HFF-Myc (cell line): ENCODE measurements at places on chromosomes 3 and 15.

GRCh38 chr3:44576613-44577012 lies 8.2 kb upstream of the ZNF660 start:
- DNase-seq, result no peak

DNA sequence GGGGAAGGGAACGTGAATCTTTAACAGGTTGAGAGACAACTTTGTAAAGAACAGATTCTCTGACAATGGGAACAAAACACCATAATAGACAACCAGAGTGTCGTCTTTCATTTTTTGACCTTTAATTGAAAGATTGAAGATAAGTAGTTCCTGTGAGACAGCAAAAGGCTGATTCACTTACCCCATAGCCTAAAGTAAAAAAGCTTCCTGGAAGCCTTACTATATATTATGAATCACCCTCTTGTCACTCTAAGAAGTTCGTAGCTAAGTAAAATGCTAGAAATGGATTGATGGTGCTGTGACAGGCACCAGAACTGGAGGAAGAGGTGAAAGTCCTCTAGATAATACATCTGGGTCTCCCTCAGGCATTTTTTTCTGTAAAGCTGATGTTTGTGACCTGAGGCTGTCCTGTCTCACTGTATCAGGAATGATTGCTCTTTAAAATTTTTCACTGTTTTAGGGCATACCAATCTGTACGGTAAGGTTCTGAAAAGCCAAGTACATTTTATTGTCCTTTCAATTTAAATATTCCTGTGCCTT lies 824.6 kb upstream of the SEMA6D start:
- no peak for DNase-seq

GRCh38 chr3:78893161-78893560 lies 874.6 kb downstream of the ROBO1 start:
- no peak for DNase-seq

- DNase-seq, result no peak
Observed at GRCh38 chr3:124764746-124765145, 34.5 kb downstream of the UMPS start.

- no peak for DNase-seq
Observed at GRCh38 chr3:48765376-48765775, 48.4 kb upstream of the IP6K2 start.

DNA sequence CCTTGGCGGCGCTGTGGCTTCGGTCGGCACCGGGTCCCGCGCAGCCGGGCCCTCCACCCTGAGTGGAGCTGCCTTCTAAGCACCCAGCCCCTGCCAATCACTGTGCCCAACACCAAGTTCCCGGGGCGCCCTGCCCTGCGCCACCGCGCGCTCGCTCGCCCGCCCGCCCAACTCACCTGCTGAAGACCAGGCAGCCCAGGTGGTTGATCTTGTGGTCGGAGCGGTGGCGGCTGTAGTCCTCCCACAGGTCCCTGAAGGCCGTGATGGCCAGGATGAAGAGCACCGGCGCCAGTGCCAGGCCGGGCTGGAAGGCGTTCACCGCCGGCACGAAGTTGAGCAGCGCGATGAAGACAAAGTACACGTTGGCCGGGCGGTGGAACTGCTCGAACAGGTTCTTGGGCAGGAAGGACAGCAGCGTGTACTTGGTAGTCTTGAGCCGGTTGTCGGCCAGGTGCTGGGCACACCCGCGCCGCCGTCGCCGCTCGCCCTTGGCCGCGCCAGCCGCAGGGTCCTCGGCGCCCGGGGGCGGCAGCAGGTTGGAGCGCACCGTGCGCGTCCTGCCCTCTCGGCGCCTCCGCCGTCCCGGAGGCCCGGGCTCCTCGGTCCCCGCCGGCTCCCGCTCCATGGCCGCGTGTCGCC lies 536 bp downstream of the ATP10A start:
- DNase-seq, result no peak

- peak; percentile 80 for DNase-seq
Observed at GRCh38 chr3:188294823-188295487, 141.0 kb downstream of the LPP start.

- no peak for DNase-seq
Observed at GRCh38 chr3:185796431-185797107, 28.3 kb downstream of the IGF2BP2 start.

DNA sequence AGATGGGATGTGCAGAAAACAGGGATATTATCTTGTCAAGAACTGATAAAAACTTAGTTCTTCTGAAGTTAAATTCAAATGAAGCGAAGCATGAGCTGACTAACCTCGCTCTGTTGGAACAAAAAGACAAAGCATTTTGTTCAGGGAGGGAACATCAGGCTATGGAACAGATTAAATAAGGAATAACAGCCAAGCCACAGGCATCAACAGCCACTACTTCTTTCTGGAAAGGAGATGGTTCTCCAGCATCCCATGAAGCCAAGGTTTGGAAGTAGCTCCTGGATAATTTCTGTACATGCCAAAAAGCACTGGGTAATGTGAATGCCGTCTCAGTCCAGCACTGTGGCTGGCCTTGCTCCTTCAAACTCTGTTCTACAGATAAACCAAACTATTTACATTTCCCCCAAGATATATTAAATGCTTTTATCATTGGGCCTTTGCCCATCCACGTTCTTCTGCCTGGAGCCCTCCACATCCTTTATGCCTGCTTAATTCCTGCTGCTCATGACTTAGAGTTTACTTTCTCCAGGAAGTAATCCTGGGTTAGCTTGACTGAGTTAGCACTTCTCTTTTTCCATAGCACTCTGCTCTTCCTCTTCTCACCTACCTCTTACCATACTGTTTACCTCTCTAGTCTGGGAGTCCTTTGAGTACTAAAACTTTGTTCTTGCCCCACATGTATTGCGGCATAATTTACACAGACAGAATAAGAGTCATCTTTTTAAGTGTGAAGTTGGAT lies 232.0 kb downstream of the CLSTN2 start:
- DNase-seq, result no peak

GRCh38 chr3:45892161-45892560 lies 5.8 kb downstream of the CCR9 start:
- no peak for DNase-seq

DNA sequence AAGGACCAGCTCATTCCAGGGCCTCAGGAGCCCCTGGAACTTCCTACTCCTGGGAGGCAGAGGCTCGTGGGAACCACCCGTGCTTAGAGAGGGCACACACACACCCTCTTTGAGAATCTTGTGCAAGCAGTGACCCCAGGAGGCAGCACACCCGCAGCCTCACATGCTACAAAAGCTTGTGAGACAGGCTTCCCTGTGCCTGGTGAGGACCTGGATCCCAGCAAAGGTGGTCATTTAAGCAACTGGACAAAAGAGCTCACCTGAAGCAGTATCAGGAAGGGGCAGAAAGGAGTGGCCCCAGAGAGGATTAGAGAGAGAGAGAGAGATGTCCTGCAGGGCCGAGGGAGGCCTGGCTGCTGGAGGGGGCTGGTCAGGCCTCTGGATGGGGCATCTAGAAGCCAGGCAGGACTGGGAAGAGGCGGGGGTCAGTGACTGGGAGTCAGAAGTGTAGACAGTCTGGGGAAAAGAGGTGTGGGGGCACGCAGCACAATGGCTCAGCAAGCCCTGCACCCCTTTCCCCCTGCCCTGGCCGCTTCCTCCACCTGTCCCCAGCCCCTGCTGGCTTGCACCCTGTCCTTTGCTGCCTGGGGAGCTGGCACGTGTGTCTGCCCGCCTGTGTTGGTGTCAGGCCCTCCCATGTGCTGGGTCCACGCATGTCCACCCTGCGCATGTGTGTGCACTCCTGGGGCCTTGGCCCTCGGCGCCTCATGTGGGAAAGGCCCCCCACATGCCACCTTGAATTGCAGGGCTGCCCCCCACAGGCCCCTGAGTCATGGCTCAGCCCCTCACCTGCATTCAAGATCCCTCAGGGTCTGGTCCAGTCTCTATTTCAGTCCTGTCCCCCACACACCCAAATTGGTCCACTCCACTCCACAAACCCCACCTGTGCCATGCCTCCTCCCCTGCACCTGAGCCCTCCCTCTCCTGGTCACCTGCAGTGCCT lies 36.9 kb downstream of the TSPAN3 start:
- no peak for DNase-seq

DNA sequence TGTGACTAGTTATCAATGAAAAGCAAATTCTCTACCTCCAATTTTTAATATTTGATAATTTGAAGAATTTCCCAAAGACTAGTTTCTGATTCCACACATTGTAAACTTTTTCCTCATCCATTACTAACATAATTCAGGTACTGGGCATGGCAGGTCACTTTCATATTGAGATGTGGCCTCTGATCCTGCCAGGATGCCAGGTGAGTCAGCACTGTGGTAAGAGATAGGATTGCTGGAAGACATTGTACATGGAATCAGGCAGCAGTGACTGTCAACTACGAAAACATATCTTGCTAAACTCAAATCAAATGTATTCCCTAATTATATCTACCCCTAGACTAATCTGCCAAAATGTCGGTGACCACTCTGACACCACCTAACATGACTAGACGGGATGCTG lies 33.2 kb upstream of the POU1F1 start:
- DNase-seq, result no peak

GRCh38 chr3:74590620-74591262 lies 23.7 kb downstream of the CNTN3 start:
- no peak for DNase-seq

DNA sequence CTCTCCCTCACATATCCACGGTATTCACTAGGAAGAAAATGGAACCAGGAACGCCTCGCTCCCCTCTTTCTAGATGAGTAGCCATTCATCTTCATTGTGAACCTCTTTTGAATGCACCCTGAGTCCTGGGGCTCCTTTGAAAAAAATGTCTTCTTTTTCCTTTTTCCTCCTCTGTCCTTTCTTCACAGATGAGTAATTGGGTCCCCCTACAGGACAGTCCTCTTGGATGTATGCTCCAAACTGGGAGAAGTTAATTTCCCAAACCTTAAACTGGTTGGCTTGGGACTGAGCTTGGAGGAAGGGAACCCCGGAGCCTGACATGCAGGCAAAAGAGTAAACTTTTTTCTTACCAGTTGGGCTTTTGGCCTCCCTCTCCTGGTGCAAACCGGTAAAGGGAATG lies 108.8 kb downstream of the DPH6 start:
- peak; percentile 6 for DNase-seq

GRCh38 chr15:69908590-69909420 lies 188.9 kb downstream of the TLE3 start:
- no peak for DNase-seq

GRCh38 chr3:76405196-76405595 lies 619.8 kb upstream of the ZNF717 start:
- no peak for DNase-seq

- DNase-seq, result peak; percentile 94
Observed at GRCh38 chr3:61927332-61927731, 366.0 kb downstream of the PTPRG start.

GRCh38 chr3:99698932-99699331 lies 60.5 kb downstream of the COL8A1 start:
- no peak for DNase-seq

- DNase-seq, result no peak
Observed at GRCh38 chr3:168121184-168122017, 25.7 kb upstream of the GOLIM4 start.

- DNase-seq, result no peak
Observed at GRCh38 chr3:7309641-7310102, 448.8 kb downstream of the GRM7 start.

- no peak for DNase-seq
Observed at GRCh38 chr3:159144891-159145290, 343.0 kb downstream of the MFSD1 start.

DNA sequence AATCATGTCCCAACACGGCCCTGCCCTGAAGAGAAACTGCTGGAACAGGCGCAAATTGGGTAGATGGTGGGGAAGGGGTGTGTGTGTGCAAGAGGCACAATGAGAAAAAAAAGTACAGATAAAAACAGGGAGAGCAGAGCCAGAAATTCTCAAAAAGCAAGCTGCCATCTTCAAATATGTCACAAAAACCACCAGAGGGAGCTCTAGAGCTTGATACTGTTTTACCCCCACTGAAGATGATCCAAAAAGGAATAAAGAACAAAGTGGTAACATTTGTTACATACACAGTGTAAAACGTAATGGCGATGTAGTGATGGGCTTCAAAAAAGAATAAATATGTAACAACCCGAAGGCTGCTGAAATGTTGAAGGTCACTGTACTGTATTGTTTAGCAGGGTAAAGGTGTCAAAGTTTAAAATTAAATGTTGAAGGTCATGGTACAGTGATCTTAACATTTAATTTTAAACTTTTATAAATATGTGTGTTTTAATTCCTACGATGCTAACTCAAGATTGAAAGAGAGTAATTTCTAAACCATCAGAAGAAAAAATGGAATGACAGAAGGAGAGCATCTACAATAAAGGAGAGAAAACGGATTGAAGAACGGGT lies 6.0 kb downstream of the SNRPA1 start:
- no peak for DNase-seq

- no peak for DNase-seq
Observed at GRCh38 chr15:29470794-29471193, 201.2 kb upstream of the NSMCE3 start.

- DNase-seq, result no peak
Observed at GRCh38 chr15:79157631-79158592, 67.3 kb upstream of the RASGRF1 start.

GRCh38 chr3:18544146-18544545 lies 119.0 kb upstream of the SATB1 start:
- no peak for DNase-seq

DNA sequence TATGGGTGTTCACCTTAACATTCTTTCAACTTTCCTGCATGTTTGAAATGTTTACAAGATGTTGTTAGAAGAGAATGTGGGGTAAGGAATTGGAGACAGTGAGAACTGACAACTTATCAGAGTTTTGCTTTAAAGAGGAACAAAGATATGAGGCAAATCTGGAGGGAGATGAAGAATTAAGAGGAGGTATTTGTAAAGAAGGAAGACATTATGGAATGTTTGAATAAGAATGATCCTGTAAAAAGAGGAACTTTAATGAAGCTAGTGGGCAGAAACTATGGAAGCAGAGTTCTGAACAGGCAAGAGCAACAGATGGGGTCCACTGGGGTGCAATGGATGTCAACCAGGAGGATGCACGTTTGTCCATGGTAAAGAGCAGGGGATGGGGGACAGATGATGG lies 27.7 kb downstream of the PLD1 start:
- no peak for DNase-seq

GRCh38 chr15:67775998-67776397 lies 49.3 kb upstream of the SKOR1 start:
- no peak for DNase-seq

- no peak for DNase-seq
Observed at GRCh38 chr15:77495838-77496596, 75.3 kb downstream of the HMG20A start.

DNA sequence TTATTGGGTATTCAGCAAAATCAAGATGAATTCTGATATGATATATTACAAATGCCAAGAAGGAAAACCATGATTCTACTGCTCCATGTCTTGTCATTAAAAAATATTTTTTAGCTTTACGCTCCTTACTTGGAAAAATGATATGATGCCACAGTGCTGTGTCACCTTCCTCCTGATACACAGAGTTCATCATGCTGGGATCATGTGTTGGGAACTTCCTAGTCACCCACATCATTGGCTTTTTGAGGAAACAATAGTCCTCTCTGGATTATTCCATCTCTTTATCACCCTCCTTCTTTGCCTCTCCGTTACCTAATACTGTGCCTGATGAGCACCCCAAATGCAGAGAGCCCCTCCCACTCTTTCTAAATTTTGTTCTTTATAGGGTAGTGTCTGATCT lies 94.3 kb upstream of the PFN2 start:
- DNase-seq, result no peak

- DNase-seq, result no peak
Observed at GRCh38 chr15:67758619-67759300, 66.5 kb upstream of the SKOR1 start.
